ENCODE measurements at places on chromosomes 16 and 17. TPM values are rescaled to one million over a fixed set of nuclear protein-coding genes. Genes with fewer than 3 reads are reported as not detected.

The KRTAP16-1 gene
- not detected for total RNA-seq

The ZNF319 gene
- total RNA-seq = 9.0 TPM

- no peak for DNase-seq
Measured at GRCh38 chr17:49694847-49695697, 12.7 kb downstream of the SLC35B1 start.

GRCh38 chr17:45129426-45129939 is 2.8 kb downstream of the PLCD3 start:
- no peak for DNase-seq

DNA sequence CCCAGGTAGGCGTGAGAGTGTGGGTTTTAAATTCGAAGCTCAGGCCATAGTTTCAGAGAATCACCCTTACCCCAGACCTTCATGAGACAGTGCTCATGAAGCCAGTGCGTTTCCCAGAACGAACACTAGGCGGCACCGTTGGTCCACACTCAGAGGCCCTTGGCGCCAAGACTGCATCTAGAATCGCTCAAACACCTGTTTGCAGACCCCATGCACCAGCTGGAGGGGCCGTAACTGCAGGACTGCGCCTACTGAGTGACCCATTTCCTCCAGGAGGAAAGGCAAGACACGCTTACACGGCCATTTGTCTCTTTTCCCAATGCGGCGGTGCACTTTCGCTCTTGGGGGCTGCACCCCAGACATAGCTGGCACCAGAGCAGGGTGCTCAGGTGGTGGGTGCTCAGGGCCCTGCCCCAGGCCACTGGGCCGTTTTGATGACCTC is 34.0 kb downstream of the ADGRG5 start:
- DNase-seq = peak; percentile 36

GRCh38 chr17:43316522-43317142 is 82.2 kb upstream of the ARL4D start:
- peak; percentile 75 for DNase-seq

DNA sequence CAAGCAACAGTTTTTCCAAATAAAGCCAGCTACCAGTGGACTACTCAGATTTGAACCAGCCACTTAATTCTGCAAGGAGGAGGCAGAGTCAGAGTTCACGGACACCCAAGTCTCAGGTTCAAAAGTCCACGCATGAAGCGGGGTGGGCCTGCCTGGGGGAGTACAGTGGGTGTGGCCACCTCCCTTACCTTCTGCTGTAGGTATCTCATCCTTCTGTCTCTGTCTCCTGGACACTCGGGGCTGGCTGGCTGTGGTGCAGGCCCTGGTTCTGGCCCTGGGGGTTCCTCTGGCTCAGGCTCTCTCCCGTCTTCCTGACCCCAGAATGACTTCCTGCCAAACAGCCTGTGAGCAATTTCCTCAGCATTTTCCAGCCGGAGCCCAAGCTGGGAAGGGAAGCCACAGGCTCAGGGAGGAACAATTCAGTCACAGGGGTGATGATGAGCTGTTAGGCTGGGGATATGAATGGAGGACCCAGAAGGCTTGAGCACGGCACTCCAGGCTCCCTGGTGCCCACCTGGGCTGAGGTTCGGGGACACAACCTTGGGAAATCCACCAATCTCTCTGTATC is 101.9 kb downstream of the LITAF start:
- peak; percentile 30 for DNase-seq

DNA sequence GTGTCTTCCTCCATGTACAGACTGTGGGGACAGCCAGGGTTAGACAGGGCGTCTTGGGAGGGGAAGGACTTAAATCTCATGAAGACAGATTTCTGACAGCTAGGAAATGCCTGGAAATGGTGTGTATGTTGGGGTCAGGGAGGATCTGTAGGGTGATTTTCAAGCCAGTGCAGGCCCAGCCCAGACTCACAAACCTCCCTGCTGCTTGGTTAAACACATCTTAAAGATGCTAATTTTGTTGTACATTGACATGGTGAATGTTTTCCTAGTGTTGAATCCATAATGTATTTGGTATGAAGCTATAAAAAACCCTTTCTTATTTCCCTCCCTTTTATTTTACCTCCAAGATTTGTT is 238.3 kb downstream of the CCDC182 start:
- no peak for DNase-seq

GRCh38 chr17:45672792-45673191 is 111.3 kb upstream of the CRHR1 start:
- no peak for DNase-seq

The KRTAP1-1 gene
- total RNA-seq = 0.48 TPM

DNA sequence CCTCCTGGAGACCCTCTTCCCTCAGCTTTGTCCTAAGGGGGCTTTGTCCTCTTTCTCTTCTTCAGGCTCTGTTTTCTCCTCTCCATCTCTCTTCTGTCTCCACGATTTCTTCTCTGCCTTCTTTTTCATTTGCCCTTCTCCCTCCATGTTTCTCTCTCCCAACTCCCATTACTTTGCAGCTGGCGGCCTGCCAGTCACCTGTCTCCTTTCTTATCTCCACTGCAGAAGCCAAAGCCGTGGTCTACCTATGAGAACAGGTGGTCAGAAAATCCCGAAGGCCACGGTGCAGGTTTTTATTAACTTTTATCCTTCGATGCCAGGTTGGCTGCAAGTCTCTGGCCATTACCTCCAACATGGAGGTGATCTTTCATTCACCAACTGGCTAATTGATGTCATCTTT is 45.1 kb downstream of the FZD2 start:
- no peak for DNase-seq

GRCh38 chr17:50908860-50909764 is 43.0 kb upstream of the TOB1 start:
- DNase-seq = no peak

The IL21R gene
- 1.4 TPM for total RNA-seq

The CEP295NL gene
- total RNA-seq = 1.2 TPM

- DNase-seq = no peak
Measured at GRCh38 chr17:77528516-77529327, 388.0 kb downstream of the SEC14L1 start.

The BAIAP3 gene
- total RNA-seq = 0.27 TPM

GRCh38 chr17:12973496-12974004 is 44.3 kb downstream of the ELAC2 start:
- DNase-seq = no peak

DNA sequence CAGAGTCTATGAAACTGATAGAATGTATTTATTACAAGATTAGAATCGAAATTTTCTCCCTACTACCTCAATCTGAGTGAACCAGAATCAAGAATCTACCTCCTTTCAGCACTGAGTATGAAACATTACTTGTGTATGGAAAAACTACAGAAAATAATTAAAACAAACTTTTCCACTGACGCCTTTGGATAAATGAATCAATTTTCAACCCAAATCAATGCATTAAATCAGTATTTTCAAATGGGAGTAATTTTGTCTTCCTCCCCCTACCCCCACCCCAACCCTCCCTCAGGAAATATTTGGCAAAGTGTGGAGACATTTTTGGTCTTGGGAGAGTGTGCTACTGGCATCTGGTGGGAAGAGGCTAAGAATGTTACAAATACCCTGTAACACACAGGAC is 7.8 kb upstream of the ABCA10 start:
- no peak for DNase-seq

DNA sequence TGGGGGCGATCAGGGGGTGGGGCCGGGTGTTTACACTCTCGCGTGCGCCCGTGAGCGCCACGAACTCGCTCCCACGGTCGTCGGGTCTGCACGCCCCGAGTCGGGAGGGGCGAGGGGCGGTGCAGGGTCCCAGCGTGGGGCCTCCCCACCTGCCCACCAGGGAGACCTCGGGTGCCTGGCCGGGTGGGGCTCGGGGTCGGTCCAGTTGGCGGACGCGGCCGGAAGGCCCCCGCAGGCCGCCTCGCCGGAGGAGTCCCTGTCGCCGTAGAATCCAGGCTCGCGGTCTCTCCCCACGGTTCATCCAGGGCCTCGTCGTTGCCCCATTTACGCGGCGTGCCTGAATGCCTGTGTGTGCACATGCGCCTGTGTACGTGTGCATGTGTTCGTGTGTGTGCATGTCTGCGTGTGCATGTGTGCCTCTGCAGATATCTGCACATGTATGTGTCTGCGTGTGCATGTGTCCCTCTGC is 510 bp upstream of the RAB40B start:
- no peak for DNase-seq

DNA sequence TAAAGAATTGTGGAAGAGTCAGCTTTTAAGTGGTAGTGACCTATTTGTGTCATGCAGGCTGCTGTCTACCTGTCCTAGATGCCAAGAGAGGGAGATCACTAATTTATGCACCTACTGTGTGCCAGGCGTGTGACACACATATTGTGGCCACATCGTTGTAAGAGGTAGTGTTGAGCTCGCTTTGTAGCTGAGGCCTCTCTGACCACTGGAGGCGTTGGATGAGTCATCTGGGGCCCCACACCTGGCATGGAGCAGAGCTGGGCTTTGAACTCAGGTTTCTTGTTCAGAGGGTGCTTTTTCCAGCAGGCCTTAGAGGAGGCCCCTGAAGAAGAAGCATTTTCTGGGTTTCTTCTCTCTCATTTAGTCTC is 52.3 kb upstream of the LGALS9 start:
- no peak for DNase-seq

The HOXB6 gene
- not detected for total RNA-seq

GRCh38 chr17:77209330-77209748 is 68.6 kb downstream of the SEC14L1 start:
- no peak for DNase-seq

The KRT25 gene
- total RNA-seq = not detected

The CALB2 gene
- total RNA-seq = not detected

DNA sequence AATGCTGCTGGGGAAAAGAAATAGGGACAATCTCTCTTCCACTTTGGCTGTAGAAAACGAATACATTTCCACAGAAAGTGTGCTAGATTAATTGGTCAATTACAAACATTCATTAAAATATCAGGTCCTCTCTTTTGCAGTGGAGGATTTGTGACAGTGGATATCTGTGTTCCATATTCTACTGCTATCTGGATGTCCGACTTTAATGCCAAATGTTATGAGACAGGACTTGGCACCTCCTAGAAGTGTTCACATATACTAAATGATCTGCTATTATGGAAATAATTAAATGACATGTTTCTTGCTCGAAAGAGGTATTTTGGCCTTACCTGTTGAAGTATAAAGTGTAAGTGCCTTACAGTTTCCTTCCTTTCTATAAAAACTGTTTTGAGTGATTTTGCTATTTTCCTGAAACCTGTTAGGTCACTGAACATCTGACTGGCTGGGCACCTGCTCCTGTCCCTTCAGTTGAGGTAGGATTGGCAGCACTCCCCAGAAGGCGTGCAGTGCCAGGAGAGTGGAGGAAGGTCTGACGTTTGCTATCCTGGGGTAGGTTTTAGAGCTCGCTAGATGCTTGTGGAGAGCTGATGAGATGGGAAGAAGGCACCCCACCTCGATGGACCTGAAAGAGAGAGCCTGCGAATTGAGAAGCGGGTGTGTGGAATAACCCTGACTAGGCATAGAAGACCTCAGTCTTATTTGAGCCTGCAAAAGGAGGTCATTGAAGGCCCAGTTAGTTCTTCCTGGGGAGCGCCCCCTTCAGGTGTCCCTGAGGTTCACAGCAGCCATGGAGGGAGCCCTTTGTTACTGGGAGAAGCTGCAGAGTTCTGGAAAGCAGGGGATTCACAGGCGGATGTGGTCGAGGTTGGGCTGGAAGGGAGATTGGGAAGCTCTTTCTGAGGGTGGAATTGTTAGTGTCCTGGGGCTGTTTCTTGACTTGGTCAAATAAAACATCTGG is 159.4 kb upstream of the ZNF267 start:
- DNase-seq = no peak

The AIPL1 gene
- total RNA-seq = not detected

GRCh38 chr17:63358956-63359355 is 87.2 kb downstream of the CYB561 start:
- DNase-seq = no peak

GRCh38 chr17:49494986-49495841 is at the start of gene NGFR:
NGFR (plus strand) TSS chr17:49495293; CDS start chr17:49495418, 125 bp downstream.
- DNase-seq = no peak

GRCh38 chr17:75998327-75998795 is 2.3 kb upstream of the CDK3 start:
- peak; percentile 28 for DNase-seq

The TRPV2 gene
- total RNA-seq = 3.6 TPM

Measured in HFFc6 (cell line).